ENCODE measurements at places on chromosomes 11 and 22. TPM values are rescaled to one million over a fixed set of nuclear protein-coding genes. Genes with fewer than 3 reads are reported as not detected.

OR52N4 gene
- total RNA-seq: 0.38 TPM

ABTB2 gene
- 14.1 TPM for total RNA-seq

MDK gene
- 7.1 TPM for total RNA-seq

OR10A2 gene
- not detected for total RNA-seq

OTOG gene
- total RNA-seq: not detected

AGBL2 gene
- total RNA-seq: 4.5 TPM

LIPT2 gene
- 4.7 TPM for total RNA-seq

OR51B5 gene
- total RNA-seq: not detected

PTPRCAP gene
- total RNA-seq: 90.3 TPM

KCNQ1OT1 gene
- 0.59 TPM for total RNA-seq

BRD1 gene
- 36.2 TPM for total RNA-seq

P2RY6 gene
- not detected for total RNA-seq

RASD2 gene
- total RNA-seq: 0.09 TPM

PRR33 gene
- total RNA-seq: not detected

SCO2 gene
- total RNA-seq: 5.3 TPM

SCN3B gene
- total RNA-seq: not detected

KRTAP5-8 gene
- total RNA-seq: not detected

MMP3 gene
- not detected for total RNA-seq

FAM83F gene
- total RNA-seq: 0.23 TPM

All from activated CD4-positive, alpha-beta T cell treated with anti-CD3 and anti-CD28 coated beads, Interleukin-2, amount 10 ng/mL, durations not matched to agents 24 days and 14 days (primary cell).